ENCODE measurements at places on chromosomes 13 and 19.

GRCh38 chr13:66087269-66087710, 1142.8 kb downstream of the PCDH9 start:
- DNase-seq, result no peak

DNA sequence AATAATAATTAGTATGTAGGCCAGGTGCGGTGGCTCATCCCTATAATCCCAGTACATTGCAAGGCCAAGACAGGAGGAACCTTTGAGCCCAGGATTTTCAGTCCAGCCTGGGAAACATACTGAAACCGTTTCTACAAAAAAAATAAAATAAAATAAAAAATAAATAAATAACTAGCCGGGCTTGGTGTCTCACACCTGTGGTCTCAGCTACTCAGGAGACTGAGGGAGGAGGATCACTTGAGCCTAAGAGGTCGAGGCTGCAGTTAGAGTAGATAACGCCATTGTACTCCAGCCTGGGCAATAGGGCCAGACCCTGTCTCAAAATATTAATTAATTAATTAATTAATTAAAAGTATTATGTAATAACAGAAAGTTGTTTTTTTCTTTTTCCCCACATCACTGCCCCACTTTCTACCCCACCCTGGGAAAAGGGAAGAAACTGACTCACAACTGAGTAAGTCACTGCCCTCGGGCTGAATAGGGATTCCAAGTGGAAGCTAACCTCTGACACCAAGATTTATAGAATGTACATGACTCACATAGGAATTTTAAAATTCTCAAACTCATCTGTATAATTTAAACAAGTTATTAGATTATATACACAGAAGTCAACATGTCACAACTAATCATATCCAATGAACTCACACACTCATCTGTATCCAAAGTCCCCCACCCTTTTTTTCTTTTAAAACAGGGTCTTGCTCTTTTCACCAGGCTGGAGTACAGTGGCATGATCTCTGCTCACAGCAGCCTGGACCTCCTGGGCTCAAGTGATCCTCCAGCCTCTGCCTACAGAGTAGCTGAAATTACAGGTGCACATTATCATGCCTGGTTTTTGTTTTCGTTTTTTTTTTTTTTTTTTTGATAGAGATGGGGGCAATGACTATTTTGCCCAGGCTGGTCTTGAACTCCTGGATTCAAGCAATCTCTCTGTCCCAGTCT, 12.5 kb downstream of the ZNF611 start:
- DNase-seq, result no peak

- DNase-seq, result no peak
Observed at GRCh38 chr19:50772476-50772875, 2.2 kb downstream of the GPR32 start.

DNA sequence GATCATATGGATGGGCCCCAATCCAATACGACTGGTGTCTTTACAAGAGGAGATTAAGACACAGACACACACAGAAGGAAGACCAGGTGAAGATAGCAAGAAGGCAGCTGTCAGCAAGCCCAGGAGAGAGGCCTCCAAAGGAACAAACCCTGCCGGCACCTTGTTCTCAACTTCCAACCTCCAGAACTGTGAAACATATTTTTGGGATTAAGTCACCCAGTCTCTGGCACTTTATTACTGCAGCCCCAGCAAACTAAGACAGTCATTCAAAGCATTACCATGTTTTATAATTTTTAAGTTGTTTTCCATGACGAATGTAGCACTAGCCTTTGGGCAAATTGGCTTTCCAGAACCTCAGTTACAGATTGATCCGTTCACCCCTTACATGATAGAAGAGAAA, 11.3 kb downstream of the STARD13 start:
- DNase-seq, result no peak

- DNase-seq, result no peak
Observed at GRCh38 chr13:38990693-38991092, at the start of gene STOML3. Gene STOML3 (minus strand): TSS chr13:38990831. CDS start chr13:38990721, 110 bp downstream.

DNA sequence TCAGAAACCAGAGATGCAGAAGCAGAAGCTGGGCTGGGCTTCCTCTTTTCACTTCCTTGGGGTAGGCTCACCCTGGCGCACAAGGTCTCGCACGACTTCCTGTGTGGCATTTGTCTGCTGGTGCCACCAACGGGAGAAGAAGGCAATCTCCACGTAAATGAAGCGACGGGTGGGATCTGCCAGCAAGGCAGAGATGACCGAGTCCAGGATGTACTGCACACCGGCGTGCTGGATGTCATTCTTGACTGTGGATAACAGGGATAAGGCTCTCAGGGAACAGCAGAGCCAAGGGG, 1.3 kb downstream of the MAN2B1 start:
- DNase-seq, result no peak

DNA sequence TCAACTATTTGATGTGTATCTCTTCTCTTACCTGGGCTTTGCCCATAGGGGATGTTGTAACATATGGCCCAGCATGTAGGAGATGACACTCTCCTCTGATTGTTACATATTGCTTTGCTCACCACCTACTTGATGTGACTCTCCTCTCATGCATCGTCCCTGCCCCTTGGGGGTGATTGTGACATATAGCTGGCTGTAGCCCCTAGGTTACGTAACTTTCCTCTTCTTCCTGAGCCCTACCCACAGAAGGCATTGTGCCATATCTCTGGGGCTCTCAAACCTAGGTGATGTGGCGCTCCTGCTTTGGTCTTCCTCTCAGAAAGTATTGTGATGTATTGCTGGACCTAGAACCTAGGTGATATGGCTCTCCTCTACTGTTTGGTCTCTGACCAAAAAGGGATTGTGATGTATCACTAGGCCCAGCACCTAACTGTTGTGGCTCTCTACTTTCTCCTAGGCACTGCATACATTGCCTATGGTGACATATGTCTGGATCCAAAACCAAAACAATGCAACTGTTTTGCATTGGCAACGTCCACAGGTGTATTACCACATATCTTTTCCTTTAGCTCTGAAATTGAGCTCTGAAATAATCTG, 71.9 kb upstream of the ZNF724 start:
- DNase-seq, result no peak

DNA sequence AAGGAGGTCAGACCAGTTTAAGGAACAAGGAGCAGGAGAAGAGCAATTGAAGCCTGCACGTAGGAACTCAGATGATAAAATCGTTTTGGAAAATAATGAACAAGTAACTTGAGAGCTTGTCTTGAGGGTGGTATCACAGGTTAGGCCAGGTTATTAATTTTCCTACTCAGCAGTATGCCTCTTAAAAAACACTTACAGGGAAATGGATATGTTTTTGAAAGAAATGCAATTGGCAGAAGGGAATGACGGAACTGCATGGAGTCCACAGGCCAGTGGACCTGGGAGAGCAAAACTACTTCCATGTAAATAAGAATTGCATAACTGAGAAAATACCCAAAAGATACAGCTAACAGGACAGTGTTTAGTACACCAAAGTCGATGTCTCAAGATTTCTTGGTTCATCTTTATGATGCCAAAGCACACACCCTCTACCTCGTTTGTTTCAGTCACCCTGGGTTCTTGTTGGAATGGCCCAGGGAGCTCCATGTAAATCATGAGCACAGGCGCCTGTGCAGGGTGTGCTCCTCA, 35.2 kb downstream of the MBNL2 start:
- no peak for DNase-seq

DNA sequence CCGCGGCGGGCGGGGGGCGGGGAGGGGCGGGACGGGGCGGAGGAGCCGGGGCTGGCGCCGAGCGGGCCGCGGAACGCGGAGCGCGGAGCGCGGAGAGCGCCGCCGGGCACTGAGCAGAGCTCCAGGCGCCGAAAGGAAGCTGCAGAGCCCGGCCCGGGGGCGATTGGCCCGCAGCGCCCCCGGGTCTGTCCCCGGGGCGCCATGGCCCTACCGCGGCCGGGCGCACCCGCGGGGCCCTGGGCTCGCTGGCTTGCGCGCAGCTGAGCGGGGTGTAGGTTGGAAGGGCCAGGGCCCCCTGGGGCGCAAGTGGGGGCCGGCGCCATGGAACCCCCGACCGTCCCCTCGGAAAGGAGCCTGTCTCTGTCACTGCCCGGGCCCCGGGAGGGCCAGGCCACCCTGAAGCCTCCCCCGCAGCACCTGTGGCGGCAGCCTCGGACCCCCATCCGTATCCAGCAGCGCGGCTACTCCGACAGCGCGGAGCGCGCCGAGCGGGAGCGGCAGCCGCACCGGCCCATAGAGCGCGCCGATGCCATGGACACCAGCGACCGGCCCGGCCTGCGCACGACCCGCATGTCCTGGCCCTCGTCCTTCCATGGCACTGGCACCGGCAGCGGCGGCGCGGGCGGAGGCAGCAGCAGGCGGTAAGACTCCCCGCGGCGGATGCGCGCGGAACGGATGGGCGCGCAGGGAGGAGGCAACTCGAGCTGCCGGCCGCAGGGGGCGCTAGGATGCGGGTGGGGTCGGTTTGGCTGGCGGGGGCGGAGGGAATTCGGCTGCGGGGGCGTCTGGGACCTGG, at the start of gene PDE4A:
Gene PDE4A (plus strand): TSS at position 95 of the 796 bp plus-strand sequence. CDS start 227 bp downstream, at position 322.
- no peak for DNase-seq

DNA sequence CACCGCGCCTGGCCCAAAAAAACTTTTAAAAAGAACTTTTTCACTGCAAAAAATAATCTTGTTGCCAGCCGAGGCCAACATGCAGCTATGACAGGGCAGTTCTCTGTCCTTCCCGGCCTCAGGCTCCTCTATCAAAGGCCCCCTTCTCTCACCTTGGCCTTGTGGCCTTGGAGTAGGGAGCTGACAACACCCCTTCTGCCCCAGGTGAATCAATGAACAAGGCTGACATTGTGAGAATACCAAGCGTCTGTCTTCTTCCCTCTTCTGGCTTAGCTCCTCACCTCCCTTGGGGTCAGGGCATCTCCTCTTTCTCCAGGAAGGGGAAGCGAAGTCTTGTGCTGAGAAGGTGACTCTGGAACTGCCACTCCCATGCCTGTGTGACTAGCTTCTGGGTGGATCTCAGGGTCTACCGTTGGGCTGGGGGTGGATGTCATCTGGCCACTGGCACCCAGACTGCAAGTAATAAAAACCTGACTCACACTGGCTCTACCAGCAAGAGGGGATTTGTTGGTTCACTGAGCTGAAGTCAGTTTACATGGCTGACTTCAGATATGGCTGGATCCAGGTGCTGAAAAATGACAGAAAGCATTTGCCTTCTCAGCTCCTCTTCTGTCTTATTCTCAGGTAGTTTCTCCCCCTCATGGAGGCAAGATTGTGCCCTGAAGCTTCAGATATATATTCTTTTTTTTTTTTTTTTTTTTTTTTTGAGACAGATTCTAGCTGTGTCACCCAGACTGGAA, 6.3 kb downstream of the C19orf38 start:
- DNase-seq, result no peak

DNA sequence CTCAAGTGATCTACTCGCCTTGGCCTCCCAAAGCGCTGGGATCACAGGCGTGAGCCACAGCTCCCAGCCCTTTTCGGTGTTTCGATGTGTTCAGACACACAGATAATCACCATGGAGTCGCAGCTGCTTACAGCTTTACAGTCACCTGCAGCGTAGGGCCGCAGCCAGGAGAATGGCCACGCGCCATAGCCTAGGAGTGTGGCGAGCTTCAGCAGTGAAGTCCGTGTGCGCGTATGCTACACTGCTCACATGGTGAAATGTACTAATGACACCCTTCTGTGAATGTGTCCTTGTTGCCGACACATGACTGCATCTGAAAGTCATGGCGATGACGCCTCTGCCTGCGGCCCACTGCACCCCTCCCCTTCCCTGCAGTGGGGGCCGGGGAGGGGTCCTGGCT, 23.6 kb downstream of the AP3D1 start:
- DNase-seq, result no peak

DNA sequence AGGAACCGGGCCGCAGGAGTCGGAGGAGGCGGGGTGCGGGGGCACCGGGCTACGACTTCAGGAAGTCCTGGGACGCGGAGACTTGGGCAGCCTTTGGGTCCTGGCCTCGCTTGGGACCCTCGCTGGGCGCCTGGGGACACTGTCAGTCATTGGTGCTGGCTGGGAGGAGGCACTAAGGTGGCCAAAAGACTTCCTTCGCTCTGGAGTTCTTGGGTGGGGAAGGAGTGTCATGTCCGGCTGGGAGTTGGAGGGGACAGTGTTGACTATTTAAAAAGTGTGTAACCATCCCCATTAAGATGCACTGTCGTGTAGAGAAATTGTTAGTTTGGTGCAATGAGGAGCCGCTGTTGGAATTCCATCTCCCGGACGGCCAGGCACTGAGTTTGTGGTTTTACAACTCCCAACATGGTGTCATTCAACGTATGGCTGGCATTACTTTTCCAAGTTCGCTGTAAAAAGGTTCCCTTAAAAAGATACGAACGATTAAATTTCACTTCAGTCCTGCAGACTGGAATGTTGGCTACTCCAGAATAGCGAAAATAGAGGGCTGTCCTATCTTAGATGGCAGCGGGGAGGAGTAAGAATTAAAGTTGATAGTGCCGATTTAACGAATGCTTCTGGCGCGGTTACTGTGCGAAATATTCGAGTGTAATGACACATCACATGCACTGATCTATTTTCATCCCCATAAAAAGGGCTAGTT, 776 bp downstream of the DNAJC3 start:
- no peak for DNase-seq

DNA sequence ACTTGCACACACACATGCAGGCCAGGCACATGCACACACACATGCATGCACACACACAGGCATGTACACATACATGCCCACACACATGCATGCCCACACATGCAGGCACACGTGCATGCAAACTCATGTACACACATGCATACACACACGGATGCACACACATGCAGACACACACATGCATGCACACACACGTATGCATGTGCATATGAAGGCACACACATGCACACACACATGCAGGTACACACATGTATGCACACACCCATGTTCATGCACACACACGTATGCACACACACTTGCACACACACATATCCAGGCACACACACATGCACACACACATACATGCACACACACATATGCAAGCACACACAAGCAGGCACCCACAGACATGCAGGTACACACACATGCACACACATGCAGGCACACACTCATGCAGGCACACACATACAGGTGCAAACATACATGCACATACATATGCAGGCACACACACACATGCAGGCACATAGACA, 278.1 kb downstream of the LHFPL6 start:
- DNase-seq, result no peak

- no peak for DNase-seq
Observed at GRCh38 chr19:48413879-48414587, 20.6 kb downstream of the GRIN2D start.

- no peak for DNase-seq
Observed at GRCh38 chr13:79534596-79534995, 53.6 kb downstream of the NDFIP2 start.

- DNase-seq, result no peak
Observed at GRCh38 chr13:92677571-92677970, 549.0 kb upstream of the GPC6 start.

Data from left hindlimb (tissue), 1 donor.